NCI-H187 treated with DMSO at 0.1 percent for 48 hours (cell line): ENCODE measurements at places on chromosomes 3 and 15.

- DNase-seq: no peak
Observed at GRCh38 chr3:119324899-119325298, 30.7 kb downstream of the ARHGAP31 start.

GRCh38 chr3:19190126-19190525, 41.8 kb downstream of the KCNH8 start:
- DNase-seq: no peak

DNA sequence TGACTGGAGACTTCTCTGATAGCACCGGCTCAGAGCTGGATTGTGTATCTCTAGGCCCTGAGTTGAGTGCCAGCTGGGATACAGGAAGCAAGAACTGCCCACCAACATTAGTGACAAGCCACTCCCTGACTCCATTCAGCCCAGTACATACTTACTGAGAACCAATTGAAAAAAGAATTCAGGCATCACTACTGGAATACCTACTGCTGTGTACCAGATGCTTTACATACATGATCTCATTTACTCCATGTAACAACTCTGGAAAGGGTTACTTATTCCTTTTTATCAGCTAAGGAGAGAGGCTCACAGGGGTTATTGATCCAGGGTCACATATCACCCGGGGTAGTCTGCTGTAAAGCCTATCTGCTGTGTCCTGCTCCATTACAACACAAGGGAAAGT, 1.3 kb upstream of the SYN2 start:
- no peak for DNase-seq

- DNase-seq: no peak
Observed at GRCh38 chr15:89090791-89091626, 2.8 kb downstream of the ABHD2 start.

DNA sequence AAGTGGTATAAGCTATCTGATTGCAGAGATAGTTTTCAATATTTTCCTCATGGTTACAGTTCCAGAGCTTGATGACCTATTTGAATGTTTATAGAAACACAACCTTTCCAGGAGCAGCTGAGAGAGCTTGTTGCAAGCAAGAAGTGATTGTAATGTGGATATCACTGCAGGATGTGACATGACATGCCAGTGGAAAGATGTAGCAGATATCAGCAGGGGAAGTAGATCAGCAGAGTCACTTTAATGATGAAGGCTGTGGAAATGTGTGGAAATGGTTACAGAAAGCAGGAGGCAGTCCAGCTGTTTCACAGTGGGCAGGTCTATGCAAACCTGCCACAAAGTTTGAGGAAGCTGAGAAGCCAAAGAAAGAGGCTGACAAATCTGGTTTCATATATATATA, 21.0 kb downstream of the TMEM158 start:
- DNase-seq: no peak

DNA sequence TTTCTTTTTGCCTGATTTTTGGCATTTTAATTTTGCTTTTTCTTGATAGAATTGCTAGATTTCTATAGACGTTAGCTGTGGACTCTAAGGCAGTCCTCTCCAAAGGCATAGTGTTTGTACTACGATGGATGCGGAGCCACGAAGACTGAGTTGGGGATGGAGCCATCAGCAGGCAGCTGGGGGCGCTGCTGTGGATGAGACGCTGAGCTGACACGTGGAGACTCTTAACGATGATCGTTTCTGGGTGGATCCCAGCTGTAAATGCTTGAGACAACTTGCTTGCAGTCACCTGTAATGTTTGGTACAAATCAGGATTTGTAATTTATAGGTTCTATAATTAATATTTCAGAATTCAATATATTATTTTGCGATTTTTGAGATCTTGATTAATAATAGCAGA, 13.3 kb upstream of the PPP1R2 start:
- no peak for DNase-seq

GRCh38 chr15:68218847-68219798, 10.4 kb downstream of the CLN6 start:
- no peak for DNase-seq

- no peak for DNase-seq
Observed at GRCh38 chr15:101070502-101071273, 151.5 kb downstream of the LRRK1 start.

GRCh38 chr3:70716832-70717231, 404.4 kb upstream of the MDFIC2 start:
- no peak for DNase-seq

DNA sequence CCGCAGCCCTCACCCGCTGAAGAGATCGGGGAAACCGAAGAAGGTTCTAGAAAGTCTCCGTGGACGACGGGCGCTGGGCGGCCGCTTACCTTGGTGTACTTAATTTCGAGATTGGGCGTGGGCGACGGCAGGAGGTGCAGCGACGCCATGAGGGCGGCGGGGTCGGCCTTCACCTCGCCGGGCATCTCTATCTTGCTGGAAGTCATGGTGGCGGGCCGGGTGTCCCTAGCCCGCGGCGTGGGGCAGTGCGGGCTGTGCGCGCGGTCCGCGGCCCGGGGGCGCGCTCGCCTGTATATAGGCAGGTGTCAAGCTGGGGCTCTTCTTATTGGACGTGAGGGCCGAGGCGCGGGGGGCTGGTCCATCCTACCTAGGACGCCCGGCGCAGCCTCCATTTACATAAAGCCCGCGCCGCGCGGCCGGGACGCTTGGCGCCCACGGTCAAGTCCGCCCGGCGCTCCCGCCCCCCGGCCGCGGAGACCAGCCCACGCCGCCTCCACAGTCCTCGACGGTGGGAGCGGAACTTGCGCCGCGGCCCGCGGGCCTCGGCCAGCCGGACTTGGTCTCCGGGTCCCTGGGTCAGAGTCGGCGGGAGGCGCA, at the start of gene ALDH1A2:
Gene ALDH1A2, minus strand, starts transcription at position 267 of the 597 bp plus-strand sequence. Its CDS starts 61 bp downstream, at position 206.
- DNase-seq: no peak

- no peak for DNase-seq
Observed at GRCh38 chr3:41259449-41260062, 60.3 kb downstream of the CTNNB1 start.

- DNase-seq: no peak
Observed at GRCh38 chr3:45958321-45958791, 15.1 kb downstream of the CXCR6 start.

DNA sequence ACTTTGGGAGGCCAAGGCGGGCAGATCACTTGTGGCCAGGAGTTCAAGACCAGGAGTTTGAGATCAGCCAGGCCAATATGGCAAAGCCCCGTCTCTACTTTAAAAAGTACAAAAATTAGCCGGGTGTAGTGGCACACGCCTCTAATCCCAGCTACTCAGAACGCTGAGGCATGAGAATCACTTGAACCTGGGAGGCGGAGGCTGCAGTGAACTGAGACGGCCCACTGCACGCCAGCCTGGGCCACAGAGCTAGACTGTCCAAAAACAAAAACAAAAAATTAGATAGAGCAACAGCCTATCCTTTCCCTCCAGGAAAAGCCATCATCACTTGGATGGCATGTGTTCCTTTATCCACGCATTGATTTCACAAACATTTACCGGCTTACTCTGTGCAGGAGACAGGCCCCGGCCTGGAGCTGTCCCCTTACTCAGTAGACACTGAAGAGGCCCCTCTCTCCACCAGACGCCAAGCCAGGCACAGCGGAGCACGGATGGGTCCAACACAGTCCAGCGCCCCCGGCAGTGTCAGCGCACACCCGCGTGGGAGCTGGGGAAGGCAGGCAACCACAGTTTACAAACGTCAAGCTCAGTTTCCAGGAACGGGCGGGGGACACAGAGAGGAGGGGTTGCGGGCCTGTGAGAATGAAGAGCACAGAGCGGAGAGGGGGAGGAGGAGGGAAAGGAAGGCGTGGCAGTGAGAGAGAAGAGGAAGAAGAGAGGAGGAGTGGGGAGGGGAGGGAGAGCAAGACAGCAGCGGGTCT, 3.1 kb downstream of the GP5 start:
- DNase-seq: no peak

DNA sequence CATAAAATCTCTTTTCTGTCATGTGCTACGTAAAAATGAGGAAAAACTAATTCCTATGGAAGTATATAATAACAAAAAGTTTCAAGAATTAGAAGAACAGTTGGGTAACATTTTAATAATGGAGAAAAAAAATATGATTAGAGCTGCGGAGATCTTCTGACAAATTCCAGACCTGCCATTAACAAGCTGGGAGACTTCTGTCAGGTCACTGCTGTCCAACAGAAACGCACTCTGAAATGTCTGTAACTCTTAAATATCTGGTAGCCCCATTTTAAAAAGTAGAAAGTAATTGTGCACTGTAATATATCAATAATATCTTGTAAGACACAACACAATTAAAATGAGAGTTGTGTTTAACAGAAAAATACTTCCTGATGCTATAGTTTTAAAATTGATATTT, 15.7 kb downstream of the GOLIM4 start:
- DNase-seq: no peak

- no peak for DNase-seq
Observed at GRCh38 chr3:39446444-39446843, 21.0 kb upstream of the MOBP start.

DNA sequence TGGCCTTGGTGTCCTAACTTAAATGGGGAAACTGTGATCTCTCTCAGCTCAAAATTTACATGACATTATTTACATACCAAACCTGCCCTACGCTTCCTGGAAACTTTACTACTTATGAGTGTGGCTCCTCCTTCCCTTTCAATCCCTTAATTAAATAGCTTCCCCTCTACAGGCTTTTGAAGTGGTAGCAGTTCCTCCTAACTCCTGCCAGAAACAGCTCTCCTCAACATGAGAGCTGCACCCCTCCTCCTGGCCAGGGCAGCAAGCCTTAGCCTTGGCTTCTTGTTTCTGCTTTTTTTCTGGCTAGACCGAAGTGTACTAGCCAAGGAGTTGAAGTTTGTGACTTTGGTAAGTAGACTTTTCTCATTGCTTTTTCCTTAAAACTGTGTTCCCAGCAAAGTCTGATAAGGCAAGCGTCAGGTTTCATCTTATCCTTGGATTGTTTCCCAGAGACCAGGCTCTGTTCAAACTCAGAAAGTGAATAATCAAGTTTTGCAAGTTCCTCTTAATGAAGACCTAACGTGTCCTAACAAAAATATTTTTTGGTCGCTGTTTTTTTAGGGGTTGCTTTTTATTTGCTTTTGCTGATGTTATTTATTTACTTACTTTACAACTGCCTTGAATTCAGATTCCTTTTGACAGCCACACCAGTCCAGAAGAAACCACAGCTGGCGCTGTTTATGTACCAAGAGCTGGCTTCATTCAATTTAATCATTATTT, at the start of gene ACP3:
Gene ACP3, plus strand, starts transcription at position 179 of the 720 bp plus-strand sequence. Its CDS starts 50 bp downstream, at position 229.
- no peak for DNase-seq

GRCh38 chr3:170397685-170398084, 21.0 kb upstream of the CLDN11 start:
- DNase-seq: no peak

GRCh38 chr3:192060160-192060781, 599.3 kb downstream of the PYDC2 start:
- peak; percentile 65 for DNase-seq

DNA sequence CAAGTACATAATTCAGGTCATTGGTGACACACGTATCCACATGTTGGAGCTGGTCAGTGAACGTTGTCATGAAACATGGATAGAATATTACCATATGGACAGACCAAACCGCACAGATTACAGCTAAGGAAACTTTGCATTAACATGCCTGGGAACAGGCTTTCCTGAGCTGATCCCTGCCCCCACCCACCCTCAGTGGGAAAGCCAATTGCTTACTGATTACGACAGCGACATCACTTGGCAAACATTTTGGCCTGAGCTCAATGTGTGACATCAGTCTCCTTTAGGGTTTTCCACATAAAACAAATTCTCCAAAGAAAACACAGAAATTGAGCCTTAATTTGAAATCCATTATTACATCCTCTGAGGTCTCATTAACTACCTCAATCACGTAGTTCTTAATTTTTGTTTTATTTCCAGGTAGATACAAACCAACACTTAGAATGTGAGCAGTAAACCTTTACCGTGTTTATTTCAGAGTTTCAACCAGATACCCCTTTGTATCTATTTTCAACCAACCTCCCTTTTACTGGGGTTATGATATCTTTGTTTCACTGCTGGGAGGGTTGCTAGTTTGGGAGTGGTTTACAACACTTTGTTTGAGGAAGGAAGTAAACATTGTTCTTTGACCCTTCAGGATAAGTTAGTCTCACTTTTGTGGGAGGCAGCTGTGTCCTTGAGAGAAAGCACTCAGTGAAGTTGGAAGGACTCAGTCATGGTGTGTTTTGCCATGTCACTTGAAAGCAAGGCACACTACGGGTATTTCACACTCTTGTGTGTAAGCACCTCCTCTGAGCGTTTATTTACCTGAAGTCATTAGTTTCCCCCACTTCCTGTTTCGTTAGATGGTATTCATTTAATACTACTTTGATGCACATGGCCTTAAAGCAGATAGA, 103.1 kb downstream of the CMSS1 start:
- DNase-seq: no peak

- DNase-seq: no peak
Observed at GRCh38 chr3:24389108-24390090, 105.3 kb downstream of the THRB start.

DNA sequence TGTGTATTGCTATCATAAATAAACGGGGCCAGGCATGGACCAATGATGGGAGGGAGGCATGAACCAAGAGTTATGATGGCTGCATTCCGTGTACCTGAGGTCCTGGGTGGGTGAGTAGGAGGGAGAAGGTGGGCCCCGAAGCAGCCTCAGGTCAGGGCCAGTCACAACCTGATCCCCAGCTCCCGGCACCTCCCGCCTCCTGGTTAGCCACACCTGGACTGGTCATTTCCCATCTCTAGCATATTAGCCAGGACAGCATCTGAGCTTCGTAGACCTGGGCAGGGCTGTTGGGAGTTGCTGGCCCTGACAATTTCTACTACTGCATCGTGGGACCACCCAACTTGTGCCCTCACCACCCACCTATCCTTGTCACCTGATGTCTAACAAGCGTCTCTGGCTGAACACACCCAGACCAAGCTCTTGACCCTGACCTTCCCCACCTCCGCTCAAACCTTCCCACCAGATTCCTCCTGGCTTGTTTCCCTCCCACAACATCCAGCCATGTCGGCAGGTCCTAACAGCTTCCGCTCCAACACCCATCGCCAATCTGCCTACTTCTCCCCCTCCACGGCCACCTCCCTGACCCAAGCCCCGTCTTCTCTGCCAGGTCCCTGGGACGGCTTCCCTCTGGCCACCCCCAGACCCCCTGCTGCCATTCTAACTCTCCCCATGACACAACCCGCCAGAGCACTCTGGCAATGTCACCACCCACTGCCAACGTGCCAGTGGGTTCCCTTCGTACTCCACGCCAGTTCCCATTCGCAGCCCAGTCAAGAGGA, 133.8 kb upstream of the IQSEC1 start:
- DNase-seq: no peak

DNA sequence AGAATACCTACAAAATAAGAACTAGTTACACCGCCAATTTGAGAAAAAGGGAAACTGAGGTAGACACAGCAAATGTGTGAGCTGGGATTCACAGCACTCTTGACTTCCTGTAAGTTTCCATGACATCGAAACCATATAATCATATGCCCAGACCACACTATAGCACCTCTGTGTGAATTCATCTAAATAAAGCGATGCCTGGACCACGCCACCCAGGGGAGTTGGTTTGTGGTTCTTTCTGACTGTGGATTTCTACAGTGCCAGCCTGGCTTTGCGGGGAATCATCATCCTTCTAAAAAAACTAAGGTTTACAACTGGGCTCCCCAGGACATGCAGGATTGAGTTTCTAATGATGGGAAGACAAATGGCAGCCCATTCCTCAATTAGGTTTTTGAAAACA, 23.5 kb upstream of the CA12 start:
- no peak for DNase-seq

- no peak for DNase-seq
Observed at GRCh38 chr3:37766797-37767776, 94.6 kb upstream of the CTDSPL start.

GRCh38 chr15:71109130-71109529, 6.1 kb upstream of the THSD4 start:
- no peak for DNase-seq

- no peak for DNase-seq
Observed at GRCh38 chr15:94387849-94388441, 156.6 kb downstream of the MCTP2 start.

- DNase-seq: no peak
Observed at GRCh38 chr3:51816723-51817122, 37.7 kb upstream of the IQCF6 start.
